ENCODE measurements at places on chromosomes 16 and 17.

DNA sequence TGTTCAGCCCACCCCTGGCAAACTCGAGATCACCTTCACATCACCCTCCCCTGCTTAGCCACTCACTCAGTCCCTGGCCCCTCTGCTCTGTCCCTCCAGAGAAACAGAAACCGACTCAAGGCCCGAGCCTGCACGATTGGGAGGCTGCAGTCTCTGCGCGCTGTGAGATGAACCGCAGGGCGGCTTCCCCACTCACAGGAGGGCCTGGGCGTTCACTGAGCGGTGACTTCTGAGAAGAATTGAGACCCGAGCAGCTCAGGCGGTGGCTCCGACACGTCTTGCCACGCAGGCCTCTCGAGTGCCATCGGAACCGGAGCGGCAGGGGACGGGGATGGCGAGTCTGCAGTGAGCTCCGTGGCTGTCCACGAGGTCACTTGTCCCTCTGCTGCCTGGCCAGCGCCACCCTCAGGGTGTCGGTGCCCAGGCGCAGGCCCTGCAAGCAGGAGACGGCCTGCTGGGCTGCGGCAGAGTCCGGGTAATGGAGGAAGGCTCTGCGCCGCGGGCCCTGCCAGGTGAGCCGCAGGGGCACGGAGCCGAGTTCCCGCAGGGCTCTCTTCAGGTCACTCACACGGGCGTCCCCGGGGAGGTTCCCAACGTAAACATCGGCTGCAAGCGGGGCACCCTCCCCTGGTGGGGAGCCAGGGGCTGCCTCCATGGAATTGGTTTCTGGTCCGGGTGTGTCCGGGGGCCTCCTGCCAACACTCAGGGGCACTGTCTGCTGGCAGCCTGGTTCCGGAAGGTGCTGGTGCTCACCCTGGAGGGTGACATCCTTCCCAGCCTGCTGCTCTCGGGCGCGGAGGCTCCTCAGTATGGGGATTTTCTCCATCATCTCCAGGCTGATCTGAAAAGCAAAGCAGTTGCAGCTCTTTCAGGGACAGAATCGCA lies 21.6 kb downstream of the FOXF1 start:
- no peak for DNase-seq

DNA sequence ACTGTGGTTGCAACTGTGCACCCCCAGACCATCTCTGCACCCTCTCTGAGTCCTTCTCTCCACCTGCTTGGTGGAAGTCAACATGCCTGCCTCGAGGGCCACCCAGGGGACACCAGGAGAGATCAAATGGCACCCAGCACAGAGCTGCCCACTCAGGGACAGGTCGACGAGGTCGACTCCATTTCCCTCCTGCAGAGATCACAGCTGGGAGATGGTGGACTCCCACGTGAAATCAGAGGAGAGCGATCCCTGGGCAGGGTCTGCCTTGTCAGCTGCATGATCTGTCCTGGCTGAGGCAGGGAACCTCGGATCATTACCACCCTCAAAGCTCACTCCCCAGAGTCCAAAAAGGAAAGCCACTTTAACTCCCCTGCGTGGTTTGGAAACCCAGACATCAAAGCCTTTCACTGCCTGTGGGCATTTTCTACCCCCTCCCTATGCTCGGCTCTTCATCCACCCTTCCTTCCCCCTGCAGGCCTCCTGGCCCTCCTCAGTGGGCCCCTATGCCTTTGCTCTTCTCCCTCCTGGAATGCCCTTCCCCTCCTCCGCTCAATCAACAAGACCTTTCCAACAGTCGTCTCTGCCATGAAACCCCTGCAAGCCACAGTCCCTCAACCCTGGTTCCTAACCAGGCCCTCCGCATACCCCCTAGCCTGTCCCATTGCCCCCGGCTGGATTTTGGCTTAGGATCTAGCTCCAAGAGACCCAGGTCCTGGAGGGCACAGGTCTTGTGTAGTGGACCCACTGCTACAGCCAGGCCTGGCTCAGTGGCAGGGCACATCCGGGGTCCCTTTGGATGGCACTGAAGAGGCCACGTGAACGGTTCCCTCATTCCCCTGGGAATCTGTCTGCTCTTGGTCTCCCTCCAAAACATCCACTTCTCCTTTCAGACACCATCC lies 103.8 kb upstream of the RPL38 start:
- no peak for DNase-seq

DNA sequence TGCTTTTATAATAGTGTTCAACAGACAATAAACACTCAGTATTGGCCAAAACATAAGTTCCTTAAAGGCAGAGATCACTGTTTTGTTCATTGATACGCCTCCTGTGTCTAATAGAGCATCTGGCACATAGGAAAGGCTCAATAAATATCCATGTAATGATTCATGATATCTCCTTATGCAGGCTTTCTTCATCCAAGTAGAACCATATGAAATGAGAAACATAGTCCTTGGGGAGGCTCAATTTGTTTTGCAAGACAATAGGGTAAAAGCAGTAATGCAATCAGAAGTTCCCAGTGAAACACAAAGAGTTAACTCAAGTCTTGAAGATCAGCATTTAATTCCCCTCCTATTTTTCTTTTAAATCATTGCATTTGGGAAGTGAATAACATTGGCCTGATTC lies 16.4 kb downstream of the CDH8 start:
- DNase-seq: no peak

- DNase-seq: no peak
Measured at GRCh38 chr16:47612711-47613110, 151.6 kb downstream of the PHKB start.

DNA sequence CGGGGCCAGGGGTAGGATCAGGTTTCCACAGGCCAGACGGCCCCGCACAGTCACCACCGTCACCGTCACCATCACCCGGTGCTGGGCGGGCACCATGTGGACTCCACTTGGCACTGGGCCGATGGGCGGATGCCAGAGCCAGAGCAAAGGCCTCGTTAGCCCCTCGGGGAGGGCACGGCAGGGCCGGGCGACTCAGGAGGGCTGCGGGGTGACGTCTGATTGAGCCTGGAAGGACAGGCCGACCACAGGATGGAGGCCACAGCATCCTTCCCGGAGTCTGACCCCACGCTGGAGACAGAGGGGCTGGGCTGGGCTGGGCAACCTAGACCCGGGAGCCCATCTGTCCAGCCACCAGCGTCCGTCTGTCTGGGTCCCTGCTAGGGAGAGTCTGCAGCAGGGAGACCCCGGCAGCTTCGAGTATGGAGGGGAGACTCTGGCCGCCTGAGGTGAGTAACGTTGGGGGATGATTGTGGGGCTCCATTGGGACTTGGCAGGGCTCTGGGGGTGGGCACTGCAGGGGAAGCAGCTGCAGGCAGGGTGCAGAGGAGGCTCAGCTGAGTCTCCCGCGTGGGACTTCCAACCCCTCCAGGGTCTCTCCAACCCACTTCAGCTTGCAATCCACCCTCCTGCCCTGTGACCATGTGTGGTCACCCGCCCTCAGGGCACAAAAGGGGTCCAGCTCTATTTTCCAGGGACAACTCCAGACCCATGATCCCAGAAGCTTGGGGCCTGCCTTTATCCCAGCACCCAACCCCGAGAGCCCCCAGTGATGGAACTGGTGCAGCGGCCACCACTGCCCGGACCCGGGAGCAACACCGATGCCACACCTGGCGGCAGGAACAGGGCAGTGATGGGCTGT lies 22.6 kb downstream of the SLC25A10 start:
- no peak for DNase-seq

All from effector CD4-positive, alpha-beta T cell (primary cell).